T-helper 2 cell (primary cell): ENCODE measurements at places on chromosomes 2 and 18.

GRCh38 chr18:67035026-67035425, 431.1 kb upstream of the CDH19 start:
- no peak for DNase-seq

- DNase-seq, result no peak
Measured at GRCh38 chr2:85414761-85415553, 3.6 kb upstream of the SH2D6 start.

DNA sequence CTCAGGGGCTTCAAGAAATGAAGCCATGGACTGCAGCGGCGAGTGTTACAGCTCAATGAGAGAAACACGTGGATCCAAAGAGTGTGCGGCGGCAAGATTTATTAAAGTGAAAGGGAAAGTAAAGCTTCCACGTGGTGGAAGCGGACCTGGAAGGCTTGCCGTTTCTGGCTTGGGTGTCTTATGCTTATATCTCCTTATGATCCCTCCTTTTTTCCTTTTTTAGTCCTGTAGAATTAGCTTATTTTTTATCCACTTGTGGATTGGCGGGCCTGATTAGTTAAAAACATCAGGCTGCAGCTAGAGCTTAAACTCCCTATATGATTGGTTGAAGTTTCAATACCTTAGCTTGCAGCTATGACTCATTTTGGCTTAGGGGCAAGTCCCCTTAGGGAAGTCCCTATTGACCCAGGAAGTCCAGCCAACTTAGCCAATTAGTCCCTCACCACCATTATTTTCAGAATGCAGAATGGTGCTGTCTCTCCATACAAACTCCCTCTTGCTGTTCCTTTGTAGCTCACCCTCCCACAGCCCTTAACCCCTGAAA, 11.6 kb upstream of the HNMT start:
- DNase-seq, result peak; percentile 38

DNA sequence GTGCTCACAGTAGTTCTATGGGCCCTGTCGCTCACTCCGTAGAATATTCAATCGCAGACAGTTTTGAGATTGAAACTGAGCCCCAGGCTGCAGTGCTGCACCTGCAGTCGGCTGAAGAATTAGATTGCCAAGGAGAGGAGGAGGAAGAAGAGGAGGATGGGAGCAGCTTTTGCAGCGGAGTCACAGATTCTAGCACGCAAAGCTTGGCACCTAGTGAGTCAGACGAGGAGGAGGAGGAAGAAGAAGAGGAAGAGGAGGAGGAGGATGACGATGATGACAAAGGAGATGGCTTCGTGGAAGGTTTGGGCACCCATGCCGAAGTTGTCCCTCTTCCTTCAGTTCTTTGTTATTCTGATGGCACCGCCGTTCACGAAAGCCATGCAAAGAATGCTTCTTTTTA, 115.2 kb downstream of the GALNT3 start:
- no peak for DNase-seq

- no peak for DNase-seq
Measured at GRCh38 chr2:149064365-149064841, 25.9 kb downstream of the LYPD6B start.

GRCh38 chr2:11051280-11051679, 104.0 kb upstream of the SLC66A3 start:
- no peak for DNase-seq

- no peak for DNase-seq
Measured at GRCh38 chr2:45714679-45715078, 63.2 kb downstream of the PRKCE start.

DNA sequence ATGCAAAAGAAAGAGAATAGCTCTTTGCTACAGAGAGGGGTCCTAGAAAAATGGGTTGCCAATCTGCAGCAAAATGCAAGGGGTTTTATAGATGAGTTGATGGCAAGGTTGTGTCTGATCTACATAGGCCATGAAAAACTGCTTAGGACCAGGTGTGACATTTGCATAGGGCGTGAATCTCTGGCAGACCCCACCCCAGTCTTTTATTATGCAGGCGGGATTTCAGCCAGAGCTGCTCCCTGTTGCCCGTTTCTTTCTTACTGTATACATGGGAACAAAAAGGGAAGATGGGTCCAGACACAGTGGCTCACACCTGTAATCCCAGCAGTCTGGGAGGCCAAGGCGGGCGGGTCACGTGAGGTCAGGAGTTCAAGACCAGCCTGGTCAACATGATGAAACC, 286.4 kb upstream of the LRRTM4 start:
- no peak for DNase-seq

GRCh38 chr2:180781276-180781675, 199.1 kb upstream of the UBE2E3 start:
- no peak for DNase-seq

GRCh38 chr2:240806459-240806858, 13.6 kb downstream of the KIF1A start:
- no peak for DNase-seq
